Substantia nigra (tissue), 51 donors: ENCODE measurements at places on chromosomes 4 and X.

GRCh38 chrX:40651620-40652223 is 4.4 kb upstream of the CXorf38 start:
- DNase-seq, result peak; percentile 52

DNA sequence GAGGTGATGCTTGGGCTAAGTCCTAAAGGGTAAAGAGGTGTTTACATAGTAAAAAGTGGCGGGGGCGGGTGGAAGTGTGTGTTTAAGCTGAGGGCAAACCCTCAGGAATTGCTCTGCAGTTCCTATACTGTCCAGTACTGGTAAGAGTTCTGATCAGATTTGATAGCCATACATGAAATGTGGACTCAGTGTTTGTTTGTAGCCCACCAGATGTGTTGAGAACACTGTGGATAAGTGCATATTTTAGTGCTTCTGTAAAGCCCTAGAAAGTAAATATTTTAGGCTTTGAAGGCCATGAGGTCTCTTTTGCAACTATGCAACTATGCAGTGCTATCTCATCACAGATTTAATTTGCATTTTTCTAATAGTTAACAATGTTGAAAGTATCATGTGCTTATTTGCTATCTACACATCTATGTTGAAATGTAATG is 80.7 kb upstream of the EOLA2 start:
- no peak for DNase-seq

GRCh38 chr4:141899541-141899940 is 263.2 kb downstream of the IL15 start:
- DNase-seq, result no peak

DNA sequence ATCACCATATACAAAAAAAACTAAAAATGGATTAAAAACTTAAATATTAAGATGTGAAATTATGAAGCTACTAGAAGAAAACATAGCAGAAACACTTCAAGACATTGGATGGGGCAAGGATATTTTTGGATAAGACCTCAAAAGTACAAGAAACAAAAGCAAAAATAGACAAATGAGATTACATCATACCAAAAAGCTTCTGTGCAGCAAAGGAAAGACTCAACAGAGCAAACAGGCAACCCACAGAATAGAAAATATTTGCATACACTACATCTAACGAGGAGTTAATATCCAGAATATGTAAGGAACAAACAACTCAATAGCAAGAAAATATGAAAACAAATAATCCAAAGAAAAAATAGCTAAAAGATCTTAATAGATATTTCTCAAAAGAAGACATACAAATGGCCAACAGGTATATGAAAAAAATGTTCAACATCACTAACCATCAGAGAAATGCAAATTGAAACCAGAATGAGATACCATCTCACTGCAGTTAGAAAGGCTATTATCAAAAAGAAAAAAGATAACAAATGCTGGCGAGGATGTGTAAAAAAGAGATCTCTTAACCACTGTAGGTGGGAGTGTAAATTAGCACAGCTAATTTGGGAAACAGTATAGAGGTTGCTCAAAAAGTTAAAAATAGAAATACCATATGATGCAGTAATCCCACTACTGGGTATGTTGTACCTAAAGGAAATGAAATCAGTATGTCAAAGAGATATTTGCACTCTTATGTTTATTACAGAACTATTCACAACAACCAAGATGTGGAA is 17.8 kb upstream of the LRCH2 start:
- no peak for DNase-seq

- no peak for DNase-seq
Observed at GRCh38 chr4:160826339-160826679, 1337.5 kb downstream of the FSTL5 start.

DNA sequence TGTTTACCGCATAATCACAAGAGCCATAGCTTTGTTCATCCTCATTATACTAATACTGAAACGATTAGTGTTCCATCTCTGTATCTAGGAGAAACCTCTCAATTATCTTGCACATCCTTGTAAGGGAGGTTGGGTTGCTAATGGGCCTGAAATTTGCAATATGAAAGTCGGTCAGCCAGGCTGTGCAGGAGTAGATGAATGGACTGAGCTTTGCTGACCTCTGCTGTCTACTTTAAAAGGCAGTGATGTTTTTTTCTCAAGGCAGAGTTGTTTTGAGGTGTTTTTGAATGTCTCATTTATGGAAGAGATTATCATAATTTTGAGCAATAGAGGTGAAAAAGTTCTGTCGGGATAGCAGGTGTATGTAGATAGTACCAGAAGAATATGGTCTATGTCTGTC is 47.9 kb upstream of the LINC00632 start:
- DNase-seq, result no peak

- DNase-seq, result no peak
Observed at GRCh38 chr4:38560768-38561558, 103.0 kb upstream of the KLF3 start.
